ENCODE measurements at places on chromosomes 2 and 18.

DNA sequence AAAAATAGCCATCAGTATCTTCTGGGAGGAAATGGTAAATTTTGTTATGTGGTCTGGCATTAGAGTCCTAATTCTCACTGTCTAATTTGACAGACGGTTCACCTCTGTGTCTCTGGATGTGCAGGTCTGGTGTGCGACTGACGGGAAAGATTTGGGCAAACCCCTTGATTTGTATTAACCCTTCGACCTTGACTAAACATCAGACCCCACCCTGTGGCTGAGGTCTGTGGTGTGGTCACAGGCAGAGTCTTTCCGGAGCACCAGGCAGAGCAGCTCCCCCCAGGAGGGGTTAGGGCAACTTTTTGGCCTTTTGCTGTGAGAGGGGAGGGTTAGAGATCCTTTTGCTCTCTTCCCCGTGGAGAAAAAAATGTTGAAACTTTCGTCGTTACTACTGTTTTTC lies 6.4 kb downstream of the TWIST2 start:
- no peak for DNase-seq

DNA sequence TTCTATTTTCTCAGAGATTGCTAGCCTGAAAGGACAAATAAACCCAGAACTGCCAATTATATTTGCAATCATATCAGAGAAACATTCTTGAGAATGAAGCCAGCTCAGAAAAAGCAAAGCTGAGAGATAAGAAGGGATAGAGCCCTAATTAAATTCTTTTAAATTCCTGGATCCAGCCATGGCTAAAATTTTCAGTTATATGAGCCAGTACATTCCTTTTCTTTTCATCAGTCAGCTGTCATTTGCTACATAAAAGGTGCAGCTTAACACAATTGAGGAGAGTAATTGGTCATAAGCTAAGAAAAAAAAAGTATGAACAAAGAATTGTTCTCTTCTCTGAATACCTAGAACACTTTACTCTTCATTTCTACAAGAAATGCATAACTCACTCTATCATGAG lies 303.5 kb upstream of the FIGN start:
- DNase-seq, result no peak

GRCh38 chr2:178250429-178250828 lies 56.1 kb downstream of the OSBPL6 start:
- DNase-seq, result no peak

DNA sequence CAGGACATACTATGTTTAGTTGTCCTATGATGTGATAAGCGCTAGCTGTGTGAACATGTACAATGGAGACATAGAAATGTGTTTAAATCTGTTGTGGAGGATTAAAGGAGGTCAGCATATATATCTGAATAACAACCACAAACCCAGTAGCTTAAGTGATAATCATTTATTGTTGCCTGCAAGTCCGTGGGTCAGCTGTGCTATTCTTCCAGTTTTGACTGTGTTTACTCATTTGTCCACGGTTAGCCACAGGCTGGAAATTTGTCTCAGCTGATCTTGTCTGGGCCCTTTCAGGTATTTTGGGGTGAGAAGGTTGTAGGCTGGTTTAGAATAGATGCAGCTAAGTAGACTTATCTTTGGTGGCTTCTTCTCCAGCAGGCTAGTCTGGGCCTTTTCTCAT lies 110.4 kb downstream of the PARD3B start:
- DNase-seq, result no peak

- no peak for DNase-seq
Observed at GRCh38 chr2:238729261-238729935, 118.5 kb upstream of the TWIST2 start.

DNA sequence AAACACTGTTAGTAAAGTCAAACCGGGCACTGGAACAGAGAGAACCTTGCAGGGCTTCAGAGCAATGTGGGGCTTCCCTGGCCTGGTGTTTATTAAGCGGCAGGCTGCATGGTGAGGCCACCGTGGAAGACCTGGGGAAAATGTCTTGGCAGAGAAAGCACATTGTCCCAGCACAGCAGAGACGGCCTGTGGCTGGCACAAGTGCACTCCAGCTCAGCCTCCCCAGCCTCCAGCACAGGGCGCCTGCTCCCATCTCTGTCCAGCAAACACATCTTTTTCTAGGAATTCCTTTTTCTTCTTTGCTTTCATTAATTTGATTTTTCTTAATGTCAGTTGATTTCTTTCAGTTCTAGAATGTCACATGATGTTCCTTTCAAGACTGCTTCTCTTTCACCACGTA lies 138.2 kb upstream of the NFATC1 start:
- no peak for DNase-seq

GRCh38 chr2:69939722-69940121 lies 21.7 kb downstream of the ASPRV1 start:
- no peak for DNase-seq

GRCh38 chr2:10091182-10091888 lies 11.1 kb upstream of the CYS1 start:
- no peak for DNase-seq

- no peak for DNase-seq
Observed at GRCh38 chr2:199057936-199058335, 399.8 kb downstream of the SATB2 start.

- DNase-seq, result peak; percentile 20
Observed at GRCh38 chr18:616380-616995, 19.7 kb downstream of the CLUL1 start.

DNA sequence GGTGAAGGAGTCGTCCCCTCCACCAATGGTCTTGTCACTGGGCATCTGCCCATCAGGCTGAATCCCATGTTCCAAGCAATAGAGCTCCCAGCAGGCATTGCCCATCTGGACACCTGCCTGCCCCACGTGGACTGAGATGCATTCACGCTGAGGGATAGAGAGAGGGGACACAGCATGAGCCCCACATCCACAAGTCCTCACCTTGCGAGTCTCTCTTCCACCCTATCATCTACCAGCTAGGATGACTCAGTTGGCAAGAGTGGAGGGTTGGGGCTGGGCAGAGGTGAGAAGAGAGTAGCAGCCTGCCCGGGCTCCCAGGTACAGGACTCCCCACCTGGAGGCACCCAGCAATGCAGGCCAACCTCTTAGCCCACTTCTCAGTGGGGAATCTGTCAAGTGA lies 959 bp upstream of the TUBA4B start:
- no peak for DNase-seq

- no peak for DNase-seq
Observed at GRCh38 chr2:224831530-224831929, 115.4 kb upstream of the CCDC195 start.

DNA sequence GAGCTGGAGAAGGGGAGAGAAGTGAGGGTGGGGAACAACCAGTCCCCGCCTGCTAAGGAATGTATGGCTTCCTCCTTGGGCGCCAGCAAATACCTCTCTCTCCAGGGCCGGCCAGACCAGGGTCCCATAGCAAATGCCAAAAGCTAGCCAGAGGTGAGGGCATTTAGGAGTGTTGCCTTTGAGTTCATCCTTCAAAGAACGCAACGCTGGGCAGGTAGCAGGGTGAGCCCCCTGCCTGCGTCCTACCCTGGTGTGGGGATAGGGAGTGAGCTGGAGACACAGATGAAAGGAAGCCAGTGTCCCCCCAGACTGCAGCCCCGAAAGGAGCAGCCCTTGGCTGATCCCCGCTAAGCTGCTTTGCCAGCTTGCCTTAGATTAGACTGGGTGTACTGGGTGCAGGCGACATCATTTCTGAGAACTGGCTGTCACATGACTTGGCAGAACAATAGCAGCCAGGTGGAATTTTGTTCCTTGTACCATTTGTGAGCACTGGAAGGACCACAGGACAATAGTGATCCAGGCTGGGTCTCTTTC lies 40.4 kb downstream of the KLHL29 start:
- DNase-seq, result no peak

GRCh38 chr2:181517685-181518301 lies 60.6 kb downstream of the ITGA4 start:
- no peak for DNase-seq

DNA sequence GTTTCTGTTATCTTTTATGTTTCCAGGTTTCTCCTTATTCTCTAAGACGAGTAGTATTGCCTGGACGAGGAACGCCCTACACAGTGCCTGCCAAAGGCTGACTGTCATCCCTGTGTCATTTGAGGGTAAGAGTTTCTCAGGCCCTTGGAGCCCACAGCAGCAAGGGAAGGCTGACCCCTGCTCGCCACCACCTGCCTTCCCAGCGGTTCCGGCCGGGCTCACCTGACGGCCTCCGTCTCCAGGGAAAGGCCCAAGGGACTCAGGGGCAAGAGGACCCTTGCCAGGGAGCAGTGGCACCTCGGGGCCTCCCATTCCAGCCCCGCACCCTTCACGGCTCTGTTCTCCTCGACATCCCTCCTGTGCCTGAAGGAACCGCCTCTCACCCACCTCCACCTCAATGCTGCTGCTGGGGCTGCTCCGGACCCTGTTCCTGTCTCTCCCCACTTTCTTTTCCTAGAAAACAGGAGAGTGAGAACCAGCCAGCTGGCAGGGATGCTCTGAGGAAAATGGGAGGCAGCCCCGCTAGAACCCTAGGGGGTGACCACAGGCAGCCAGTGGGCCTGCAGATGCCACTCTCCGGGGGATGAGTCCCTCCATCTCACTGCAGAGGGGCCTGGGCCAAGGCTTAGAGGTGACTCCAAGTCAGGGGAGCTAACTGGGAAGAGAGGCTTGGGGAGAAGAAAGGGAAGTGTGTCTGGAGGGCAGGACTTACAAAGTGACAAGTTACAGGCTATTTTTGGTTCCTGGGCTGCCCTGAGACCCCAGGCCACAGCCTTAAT lies 1.9 kb downstream of the LIMS2 start:
- no peak for DNase-seq

- no peak for DNase-seq
Observed at GRCh38 chr2:222930862-222931261, 70.0 kb downstream of the ACSL3 start.

GRCh38 chr18:56306797-56307196 lies 331.6 kb downstream of the TXNL1 start:
- no peak for DNase-seq

GRCh38 chr2:113757138-113757657 lies 756 bp upstream of the SLC35F5 start:
- DNase-seq, result no peak

- DNase-seq, result no peak
Observed at GRCh38 chr2:124025891-124026434, 876 bp downstream of the CNTNAP5 start.

- peak; percentile 83 for DNase-seq
Observed at GRCh38 chr2:239275044-239275685, 125.7 kb downstream of the HDAC4 start.

- DNase-seq, result no peak
Observed at GRCh38 chr2:238912228-238912915, 64.5 kb downstream of the TWIST2 start.

DNA sequence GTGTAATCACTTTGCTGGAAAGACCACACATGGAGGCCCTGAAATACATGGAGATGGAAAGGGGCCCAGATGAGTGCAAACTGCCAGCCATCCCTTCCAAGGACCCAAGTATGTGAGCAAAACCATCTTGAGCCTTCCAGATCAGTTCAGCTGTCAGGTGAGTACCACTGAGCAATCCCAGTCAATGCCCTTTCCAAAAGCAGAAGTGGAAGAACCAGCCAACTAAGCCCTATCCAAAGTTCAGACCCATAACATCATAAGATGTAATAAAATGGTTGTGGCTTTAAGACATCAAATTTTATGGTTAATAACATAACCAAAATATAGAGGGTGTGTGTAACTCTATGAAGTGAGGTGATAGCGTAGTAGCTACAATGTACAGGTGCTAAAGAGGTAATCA lies 88.5 kb downstream of the NXPH2 start:
- no peak for DNase-seq

GRCh38 chr2:41998186-41999127 lies 49.4 kb upstream of the PKDCC start:
- no peak for DNase-seq

DNA sequence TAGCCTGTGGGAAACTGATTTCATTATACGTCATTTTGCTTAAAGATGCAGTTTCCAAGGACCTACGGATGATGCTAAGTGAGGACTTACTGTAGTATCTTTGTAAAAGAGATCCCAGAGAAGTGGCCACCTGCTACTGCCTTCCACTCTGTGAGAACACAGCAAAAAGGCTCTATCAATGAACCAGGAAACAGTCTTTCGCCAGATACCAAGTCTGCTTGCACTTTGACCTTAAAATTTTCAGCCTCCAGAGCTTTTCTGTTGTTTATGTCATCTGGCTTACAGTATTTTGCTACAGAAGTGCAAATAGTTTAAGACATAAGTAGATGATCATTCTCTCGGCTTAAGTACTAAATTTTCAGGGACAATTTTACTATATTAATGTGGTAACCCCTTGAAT lies 847.9 kb upstream of the CHAC2 start:
- no peak for DNase-seq

DNA sequence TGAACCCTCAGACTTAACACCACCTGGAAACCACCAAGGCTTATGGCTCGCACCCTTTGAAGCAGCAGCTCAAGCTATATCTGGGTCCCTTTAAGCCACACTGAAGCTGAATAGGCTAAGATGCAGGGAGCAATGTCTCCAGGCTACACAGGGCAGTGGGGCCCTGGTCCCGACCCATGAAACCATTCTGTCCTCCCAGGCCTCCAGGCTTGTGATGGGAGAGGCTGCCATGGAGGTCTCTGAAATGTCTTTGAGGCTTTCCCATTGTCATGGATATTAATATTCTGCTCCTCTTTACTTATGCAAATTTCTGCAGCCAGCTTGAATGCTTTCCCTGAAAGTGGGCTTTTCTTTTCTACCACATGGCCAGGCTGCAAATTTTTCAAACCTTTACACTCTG lies 608.7 kb downstream of the CNTNAP5 start:
- DNase-seq, result no peak

DNA sequence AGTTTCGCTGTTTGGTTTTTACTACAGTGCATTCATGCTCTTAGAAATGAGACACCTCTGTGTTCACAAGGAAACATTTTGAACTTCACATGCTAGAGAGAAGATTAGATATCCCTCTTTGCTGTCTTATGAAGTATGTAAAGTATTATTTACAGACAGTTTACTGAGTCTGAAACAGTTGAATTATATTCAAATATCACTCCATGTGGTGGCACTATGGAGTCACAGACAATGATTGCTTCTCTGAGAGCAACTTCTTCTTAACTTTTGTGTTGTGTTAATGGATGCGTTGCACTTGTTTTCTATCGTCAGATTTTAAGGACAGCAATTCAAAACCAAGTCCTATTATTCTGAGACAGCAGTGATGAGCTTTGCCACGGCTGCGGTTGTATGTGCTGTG lies 823.6 kb downstream of the GALR1 start:
- DNase-seq, result peak; percentile 2

DNA sequence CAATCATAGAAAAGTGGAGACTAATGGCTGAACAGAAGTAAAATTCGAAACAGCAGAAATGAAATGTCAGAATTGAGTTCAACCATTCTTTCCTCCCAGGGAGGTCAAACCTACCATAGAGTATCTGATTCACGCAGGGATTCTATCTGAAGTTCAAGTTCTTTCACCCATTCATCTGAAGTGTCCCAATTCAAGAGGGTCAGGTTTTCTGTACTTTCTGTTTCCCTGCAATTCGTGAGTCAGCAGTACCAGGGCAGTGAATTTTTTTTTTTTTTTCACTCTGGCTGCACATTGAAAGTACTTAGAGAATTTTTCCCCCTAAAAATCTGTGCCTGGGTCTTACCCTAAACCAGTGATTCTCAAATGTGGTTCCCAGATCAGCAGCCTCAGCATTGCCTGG lies 40.9 kb upstream of the CCDC88A start:
- no peak for DNase-seq

All from COLO829 (cell line).